Stimulated activated CD4-positive, alpha-beta T cell treated with anti-CD3 and anti-CD28 coated beads, Interleukin-1b, Interleukin-23, amount 100 ng/mL, for 1 hour (primary cell): ENCODE measurements at places on chromosomes 3 and 15.

DNA sequence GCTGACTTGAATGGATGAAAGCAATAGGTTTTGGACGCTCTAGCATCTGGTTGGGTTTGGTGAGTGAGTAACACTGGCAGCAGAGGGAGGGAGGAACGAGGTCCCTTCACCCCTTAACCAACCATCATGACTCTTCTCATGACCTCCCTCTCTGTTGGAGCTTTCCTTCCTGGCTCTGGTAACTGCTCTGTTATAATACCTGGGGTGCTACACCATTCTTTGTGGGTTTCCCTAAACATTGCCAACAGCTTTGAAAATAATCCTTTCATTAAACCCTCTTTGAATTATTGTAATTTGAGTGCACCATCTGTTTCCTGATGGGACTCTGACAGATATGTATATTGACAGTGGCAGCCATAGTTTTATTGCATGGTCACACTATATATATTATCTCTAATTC, 146.2 kb upstream of the PTPRG start:
- no peak for DNase-seq

- DNase-seq = no peak
Observed at GRCh38 chr3:140752499-140752898, 74.6 kb downstream of the TRIM42 start.

GRCh38 chr15:37698679-37699078, 235.8 kb upstream of the TMCO5A start:
- no peak for DNase-seq

DNA sequence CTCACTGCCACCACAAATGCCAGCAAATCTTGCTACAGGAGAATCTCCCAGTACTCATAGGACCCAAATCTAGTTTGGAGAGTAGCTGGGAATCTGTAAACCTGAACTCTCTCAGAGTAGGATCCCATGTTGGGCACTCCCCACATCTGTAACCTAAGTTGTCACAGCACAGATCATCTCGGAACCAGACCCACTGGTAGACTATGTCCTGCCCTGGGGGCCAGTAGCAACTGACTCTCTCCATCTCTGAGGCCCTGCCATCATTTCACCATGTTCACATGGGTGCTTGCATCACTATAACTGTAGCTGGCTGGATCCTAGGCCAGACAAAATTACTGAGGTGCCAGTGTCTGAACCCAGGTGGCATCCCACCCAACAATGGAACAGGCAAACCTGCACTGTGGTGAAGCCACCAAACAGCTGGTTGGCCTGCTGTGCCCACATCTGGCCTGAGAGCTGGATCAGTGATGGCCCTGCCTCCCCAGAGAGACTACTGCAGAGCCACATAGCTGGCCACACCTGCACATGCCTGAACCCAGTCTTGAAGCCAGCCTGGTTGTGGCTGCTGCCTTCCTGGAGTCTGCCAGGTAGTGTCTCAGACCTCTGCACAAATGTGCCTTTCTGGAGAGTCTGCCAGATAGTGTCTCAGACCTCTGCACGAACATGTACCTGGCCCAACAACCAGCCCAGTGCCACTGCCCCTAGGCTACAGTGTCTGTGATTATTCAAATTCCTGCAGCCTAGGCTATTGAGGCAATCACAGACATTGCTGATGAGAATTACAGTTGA, 82.0 kb downstream of the ISL2 start:
- no peak for DNase-seq

DNA sequence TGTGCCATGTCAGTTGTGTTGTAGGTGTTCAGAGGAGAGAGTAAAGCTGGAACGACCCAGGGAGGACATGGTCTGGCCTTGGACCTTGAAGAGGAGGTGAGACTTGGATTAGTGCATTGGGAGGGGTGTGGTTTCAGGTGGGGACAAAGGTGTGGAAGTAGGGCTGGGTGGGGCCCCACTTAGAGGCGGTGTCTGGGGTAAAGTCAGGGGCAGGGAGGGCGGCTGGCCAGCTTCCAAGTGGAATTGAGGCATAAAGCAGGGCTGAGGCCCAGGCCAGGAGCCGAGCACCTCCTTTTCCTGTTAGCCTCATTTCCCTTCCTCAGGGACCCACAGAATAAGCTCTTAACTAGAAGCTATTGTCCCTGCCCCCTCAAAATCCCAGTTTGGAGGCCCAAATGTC, 36.2 kb upstream of the FLNB start:
- DNase-seq = no peak

GRCh38 chr15:22253676-22254408, 173.5 kb downstream of the OR4M2 start:
- DNase-seq = no peak

- no peak for DNase-seq
Observed at GRCh38 chr3:138059261-138059660, 49.3 kb downstream of the CLDN18 start.

GRCh38 chr3:35448121-35448520, 191.2 kb upstream of the ARPP21 start:
- DNase-seq = no peak

DNA sequence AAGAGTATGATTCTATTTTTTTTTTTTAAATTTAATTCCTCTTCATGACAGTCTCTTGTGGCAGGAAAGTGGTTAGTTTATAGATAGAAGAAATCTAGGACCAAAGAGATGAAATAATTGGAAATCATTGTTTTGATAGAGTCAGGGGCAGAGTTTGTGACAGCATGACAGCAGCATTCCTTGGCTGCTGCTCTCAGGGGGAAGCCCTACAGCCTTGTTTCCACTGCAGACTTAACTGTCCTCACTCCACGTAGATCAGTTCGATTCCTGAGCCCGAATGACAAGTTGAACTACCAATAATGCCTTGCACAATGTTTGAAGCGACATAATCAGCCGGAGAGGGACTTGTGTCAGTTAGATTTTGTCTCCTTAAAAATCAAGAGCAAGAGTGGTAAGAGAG, 189.0 kb upstream of the ICE2 start:
- DNase-seq = no peak

- no peak for DNase-seq
Observed at GRCh38 chr3:171373711-171374110, 86.5 kb downstream of the TNIK start.

GRCh38 chr3:64105816-64106215, 82.5 kb upstream of the PSMD6 start:
- DNase-seq = no peak

DNA sequence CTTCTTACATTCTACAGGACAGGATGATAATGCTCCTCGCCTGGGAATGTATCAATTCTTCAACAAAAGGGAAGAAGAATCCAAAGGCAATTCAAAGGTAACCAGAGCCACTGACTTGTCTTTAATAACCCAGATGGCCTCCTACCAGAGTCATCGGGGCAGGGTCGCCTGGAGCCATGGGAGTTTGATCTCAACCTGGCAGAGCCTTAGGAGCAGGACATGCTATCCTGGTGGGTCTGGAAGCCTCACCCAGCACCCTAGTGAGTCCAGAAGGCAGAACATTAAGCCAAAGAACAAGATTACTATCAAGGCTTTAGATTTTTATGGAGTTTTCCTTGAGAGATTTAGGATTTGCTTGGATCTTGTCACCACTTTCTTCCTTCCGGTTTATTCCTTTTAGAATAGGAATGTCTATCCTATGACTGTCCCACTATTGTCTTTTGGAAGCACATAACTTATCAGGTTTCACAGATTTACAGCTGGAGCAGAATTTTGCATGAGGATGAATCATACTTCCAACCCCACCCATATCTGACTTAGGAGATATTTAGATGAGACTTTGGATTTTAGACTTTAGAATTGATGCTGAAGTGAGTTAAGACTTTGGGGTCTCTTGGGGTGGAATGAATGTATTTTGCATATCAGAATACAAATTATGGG, 330.3 kb upstream of the GOLIM4 start:
- DNase-seq = no peak

- DNase-seq = peak; percentile 5
Observed at GRCh38 chr3:68972358-68972979, 40.1 kb upstream of the TAFA4 start.

- DNase-seq = no peak
Observed at GRCh38 chr3:33001889-33002288, 50.4 kb downstream of the CCR4 start.

- DNase-seq = no peak
Observed at GRCh38 chr15:45165536-45165935, 22.2 kb downstream of the SHF start.

DNA sequence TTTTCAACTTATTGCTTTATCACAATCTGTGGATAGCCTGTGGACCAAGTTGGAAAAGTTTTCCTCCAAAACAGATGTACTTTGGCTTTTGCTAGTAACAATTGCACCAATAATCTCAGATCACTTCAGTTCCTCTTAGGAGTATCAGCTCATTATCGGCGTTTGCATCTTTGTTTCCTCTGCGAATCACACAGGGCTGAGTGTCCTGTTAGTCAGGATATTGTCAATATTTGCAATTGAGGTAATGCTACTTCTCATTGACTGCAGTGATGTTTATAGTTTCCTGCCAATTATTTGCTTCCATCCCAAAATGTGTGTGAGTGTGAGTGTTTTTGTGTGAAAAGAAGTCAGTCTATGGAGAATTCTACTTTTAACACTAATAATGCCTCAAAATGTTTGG, 545.0 kb downstream of the SI start:
- no peak for DNase-seq

GRCh38 chr3:171718493-171719185, 91.6 kb downstream of the PLD1 start:
- no peak for DNase-seq

DNA sequence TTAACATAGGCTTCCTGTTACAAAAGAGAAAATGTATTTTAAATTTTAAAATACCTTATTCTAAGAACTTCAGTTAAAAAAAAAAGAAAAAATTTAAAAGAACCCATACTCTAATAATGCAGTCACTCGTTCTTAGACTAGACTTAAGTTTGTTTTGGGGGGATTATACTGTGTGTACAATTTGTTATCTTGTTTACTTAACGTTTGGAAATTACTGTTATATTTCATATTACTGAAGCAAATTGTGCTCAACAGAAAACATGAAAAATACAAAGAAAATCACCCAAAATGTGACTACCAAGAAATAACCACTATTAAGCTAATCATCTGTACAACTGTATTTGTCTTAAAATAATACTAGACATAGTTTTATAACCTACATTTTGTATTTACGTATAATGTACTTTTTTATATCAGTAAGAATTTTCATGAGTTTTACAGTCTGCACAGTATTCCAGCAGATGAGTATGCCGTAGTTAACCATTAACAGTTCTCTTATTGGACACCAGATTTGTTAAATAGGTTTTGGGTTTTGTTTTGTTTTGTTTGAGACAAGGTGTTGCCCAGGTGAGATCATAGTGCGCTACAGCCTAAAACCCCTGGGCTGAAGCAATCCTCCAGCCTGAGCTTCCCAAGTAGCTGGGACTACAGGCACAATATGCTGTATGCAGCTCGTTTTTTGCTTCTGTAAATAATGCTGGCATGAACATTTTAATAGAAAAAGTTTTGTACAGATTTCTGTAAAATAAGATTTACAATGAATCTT, 88.8 kb upstream of the CHD2 start:
- DNase-seq = no peak

DNA sequence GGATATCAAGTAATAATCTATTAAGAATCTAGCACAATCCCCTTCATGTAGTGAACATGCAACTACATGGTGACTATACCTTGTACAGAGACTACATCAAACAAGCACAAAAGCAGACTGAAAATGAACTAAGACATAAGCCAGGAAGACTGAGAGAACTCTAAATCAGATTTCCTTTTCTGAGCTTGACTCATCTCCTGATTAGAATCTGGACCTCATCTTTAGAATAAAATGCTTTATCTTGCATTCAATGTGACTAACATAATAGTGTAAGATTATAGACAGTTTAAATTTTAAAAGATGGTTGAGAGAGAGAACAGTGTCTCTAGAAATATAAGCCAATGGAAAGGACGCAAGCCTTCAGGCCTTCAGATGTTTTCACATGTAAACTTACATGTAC, 17.5 kb upstream of the PKM start:
- DNase-seq = no peak

DNA sequence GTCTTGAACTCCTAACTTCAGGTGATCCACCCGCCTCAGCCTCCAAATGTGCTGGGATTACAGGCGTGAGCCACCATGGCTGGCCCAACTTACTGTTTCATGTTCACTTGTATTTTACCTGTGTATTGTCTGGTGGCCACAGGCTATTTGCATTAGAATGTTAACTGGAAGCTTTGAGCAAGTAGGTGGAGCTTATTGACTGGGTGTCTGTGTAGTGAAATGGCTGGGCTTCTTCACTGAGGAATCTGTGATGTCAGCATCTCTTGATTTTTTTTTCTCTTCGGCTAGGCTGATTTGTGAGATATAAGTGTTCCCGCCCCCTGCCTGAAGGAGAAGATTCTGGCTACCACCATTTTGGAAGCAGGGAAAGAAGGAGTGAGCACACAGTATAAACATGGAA, 237.8 kb upstream of the PEX5L start:
- no peak for DNase-seq
